ENCODE measurements at places on chromosomes 7 and 10.

- no peak for DNase-seq
These were observed 89.6 kb downstream of the FZD1 start for GRCh38 chr7:91353848-91354247.

- DNase-seq, result no peak
These were observed 115.9 kb downstream of the VIPR2 start for GRCh38 chr7:159028508-159029401.

GRCh38 chr7:111568870-111569462, 6.7 kb upstream of the IMMP2L start:
- DNase-seq, result no peak

- DNase-seq, result no peak
These were observed 435.5 kb downstream of the TCERG1L start for GRCh38 chr10:130875897-130876472.

- no peak for DNase-seq
These were observed 2.4 kb downstream of the NKX2-3 start for GRCh38 chr10:99534939-99535763.

DNA sequence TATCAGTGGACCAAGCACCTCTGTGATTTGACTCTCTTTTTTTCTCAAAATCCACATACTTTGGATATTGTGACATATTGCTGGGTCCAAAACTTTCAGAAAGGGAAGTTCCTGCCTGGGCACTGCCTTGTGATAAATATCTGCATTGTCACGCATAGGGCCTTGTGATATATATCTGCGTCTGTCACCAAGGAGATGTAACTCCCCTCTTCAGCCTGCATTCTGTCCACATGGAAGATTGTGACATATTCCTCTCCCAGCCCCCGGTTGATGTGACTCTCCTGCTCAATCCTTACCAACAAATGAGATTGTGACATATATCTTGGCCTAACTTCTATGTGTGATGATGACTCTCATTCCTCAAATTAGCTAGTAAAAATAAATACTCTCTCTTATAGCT, 25.4 kb upstream of the ZNF107 start:
- no peak for DNase-seq
